Panc1 (cell line): ENCODE measurements at places on chromosomes 12 and 14. TPM values are rescaled to one million over a fixed set of nuclear protein-coding genes. Genes with fewer than 3 reads are reported as not detected.
A peak's percentile ranks its signal among the peaks of the same experiment; 100 is the strongest.

GRCh38 chr12:107349008-107349747 lies 255.8 kb upstream of the CRY1 start:
- peak; percentile 27 for DNase-seq

DNA sequence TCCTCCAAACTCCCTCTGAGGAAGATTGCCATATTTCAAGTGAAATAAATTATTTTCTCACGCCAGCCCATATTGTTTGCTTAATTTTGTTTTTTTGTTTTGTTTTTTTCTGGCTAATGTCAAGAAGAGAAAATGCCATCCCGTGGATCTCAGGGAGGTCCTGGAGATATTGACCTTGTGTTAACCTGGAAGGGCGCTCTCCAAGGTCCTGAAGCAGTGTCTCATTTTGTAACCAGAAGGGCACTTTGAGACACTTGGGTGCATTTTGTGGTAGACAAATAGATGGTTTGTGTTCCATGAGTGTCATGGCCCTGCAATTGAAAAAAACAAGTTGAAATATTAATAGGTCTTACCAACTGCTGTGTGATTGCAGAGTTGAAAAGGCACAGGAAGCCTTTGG lies 268.9 kb downstream of the SUDS3 start:
- DNase-seq = no peak

The KRT79 gene
- not detected for total RNA-seq

DNA sequence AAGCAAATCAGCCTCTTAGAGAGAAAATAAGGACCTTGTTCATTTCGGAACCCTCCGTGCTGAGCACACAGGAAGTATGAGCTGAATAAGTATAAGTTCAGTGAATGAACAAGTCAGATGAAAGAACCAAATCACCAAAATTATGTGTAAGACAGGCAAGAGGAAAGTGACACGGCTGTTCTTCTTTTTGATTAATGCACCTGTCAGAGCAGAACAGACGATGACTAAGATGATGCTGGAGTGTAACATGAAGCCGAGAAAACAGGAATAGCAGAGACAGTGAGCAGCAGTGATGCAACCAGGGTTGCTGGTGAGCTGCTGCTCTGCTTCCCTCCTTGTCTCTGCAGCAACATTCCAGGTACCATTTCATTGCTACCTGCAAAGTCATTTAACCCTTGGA lies 861.1 kb downstream of the GALC start:
- no peak for DNase-seq

DNA sequence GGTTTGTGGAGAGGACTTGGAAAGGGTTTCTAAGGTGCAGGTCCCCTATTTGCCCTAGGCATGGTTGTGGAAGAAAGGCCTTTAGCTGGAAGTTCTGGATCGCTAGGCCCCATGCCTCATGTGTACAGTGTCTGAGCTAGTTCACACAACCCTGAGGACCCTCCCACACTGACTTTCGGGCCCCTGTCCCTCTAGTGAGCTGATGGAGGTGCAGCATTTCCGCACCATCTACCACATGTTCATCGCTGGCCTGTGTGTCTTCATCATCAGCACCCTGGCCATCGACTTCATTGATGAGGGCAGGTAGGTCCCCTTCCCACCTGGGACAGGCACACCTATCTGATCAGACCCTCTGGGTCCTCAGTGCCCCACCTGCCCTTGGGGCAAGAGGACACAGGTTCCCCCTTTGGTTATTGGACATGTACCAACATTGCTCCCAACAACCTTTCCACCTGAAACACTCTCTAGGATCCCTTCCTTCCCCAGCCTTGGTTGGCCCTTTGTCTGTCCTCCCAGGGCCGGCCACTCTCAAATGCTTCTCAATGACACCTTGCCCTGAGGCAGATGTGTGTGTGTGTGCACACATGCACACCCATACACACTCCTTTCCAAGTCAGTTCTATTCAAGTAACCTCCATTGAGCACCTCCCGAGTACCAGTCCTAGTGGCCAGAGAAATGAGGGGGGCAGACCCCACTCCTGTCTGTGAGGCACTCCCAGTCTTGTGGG lies 2.6 kb downstream of the SOAT2 start:
- DNase-seq = no peak

GRCh38 chr14:96632363-96632758 lies 130.2 kb downstream of the PAPOLA start:
- no peak for DNase-seq
